Esophagus muscularis mucosa (tissue), 4 donors: ENCODE measurements at places on chromosomes 6 and 20. TPM values are rescaled to one million over a fixed set of nuclear protein-coding genes. Genes with fewer than 3 reads are reported as not detected.

The BFSP1 gene
- total RNA-seq: 7.1 TPM

DNA sequence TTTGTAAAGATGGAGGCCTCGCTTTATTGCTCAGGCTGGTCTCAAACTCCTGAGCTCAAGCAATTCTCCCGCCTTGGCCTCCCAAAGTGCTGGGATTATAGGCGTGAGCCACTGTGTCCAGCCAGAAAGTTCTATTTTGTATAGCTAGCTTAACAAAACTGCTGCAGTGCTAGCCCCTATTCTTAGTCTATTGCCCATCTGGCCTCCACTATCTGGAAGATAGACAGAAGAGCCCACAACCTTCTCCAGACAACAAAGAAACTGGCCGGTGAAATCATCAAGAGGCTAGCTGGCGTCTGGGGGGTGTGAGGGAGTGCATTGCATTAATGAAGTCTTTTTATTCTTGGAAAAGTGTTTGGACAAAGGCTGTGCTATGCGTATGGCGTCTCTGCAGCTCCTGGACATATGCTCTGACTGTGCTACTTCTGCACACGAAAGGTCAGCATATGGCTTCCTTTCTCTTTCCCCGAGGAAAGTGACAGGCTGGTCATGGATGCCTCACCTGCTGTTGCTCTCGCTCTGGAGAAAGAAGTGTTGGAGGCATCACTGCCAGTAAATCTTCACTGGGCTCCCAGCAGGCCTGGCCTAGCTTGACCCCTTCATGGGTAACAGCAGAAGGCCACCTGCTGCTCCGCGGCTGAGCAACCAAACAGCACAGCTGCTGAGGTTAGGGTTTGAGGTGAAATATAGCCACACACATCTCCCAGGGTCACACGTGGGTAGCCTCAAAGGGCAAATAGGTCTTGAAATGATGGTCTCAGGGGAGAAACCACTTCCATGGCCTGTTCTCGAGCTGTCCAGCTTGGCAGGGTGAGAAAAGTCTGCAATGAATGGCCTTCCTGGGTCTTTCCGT, 95.1 kb upstream of the IYD start:
- DNase-seq: no peak

DNA sequence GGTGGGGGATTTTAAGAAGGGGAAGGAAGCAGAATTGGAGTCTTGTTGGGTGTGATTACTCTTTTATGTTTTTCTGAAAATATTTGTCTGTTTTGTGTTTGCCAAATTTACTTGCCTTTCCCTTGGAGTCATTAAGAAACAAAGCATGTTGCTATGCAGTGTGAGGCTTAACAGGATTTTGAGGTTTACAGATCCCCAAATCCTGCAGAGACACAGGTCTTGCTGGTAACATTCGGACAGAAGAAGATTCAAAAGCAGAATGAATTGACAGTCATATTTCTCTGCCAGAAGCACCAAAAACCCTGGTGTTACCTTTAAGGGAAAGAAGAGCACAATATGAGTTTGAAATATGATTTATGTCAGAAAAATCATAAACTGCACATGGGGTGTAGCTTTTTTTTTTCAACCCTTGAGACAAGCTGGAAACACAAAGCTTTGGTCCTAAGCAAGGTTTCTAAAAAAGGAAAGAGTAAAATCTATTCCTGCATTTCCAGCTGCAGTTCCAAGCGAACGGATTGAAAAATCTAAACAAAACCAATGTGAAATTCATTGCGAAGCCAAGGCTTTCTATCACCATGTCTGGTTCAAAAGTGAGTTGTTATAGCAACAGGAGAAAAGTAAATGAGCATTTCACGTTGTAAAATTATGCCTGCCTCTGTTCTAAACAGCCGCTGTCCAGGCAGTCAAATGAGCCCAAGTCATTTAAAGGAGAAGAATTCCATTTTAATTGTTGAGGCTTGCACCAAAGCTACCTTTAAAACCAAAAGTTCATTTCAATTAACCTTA, 358.9 kb upstream of the SASH1 start:
- no peak for DNase-seq

The RIMS4 gene
- total RNA-seq: 2.6 TPM

DNA sequence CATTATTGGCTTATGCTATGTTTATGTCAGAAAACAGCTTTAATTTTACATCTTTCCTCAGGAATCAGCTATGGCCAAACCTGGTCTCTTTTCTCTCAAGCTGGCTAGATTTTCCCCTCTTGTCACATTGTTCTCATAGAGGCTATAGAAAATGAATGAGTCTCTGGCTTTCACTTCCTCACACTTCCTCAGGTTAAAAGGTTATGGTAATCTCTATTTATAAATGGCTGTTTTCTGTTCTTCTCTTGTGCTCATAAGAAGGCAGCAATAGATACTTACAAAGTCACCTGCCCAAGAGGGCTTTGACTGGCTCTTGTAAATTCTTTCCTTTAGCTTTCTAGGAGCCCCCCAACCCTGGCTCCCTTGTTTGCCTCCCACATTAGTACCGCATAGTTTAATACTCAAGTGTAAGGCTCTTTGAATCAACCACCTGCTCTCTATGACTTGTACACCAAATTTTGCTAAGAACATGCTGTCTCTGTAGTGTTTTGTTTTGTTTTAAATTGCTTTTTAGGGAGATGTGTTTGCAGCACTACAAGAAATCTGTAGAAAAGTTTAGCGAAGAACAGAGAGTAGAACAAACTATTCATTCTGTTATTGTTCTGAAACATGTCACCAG, 897.4 kb upstream of the CITED2 start:
- DNase-seq: no peak

DNA sequence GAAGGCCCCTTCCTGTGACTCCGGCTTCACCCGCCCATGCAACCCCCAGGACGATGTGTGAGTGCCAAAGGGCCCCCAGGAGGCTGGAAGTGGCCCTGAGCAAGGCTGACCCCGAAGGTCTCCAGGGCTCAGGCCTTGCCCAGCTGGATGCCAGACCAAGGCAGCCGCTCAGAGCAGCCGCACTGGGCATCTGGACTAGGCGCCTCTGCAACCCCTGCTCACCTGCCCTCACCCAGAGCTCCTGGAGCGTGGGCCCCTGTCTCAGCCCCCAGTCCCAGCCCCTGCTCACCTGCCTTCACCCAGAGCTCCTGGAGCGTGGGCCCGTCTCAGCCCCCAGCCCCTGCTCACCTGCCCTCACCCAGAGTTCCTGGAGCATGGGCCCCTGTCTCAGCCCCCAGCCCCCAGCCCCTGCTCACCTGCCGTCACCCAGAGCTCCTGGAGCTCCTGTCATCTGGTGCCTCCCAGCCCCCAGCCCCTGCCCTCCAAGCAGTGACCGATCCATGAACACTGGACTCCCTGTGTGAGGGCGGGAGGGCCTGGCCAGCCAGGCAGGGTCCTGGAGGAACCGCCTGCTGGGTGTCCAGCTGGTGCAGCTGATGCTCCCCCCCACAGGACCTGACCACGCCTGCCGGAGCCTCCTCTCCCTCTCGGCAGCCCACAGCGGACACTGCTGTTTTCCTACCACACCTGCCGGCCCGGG, 1.1 kb downstream of the SRMS start:
- DNase-seq: no peak
